Stimulated activated CD4-positive, alpha-beta T cell treated with anti-CD3 and anti-CD28 coated beads, Interleukin-1b, Interleukin-23, amount 100 ng/mL, for 4 hours (primary cell): ENCODE measurements at places on chromosomes 3 and 15.

GRCh38 chr3:187026317-187026670 is 96.0 kb downstream of the ST6GAL1 start:
- no peak for DNase-seq

DNA sequence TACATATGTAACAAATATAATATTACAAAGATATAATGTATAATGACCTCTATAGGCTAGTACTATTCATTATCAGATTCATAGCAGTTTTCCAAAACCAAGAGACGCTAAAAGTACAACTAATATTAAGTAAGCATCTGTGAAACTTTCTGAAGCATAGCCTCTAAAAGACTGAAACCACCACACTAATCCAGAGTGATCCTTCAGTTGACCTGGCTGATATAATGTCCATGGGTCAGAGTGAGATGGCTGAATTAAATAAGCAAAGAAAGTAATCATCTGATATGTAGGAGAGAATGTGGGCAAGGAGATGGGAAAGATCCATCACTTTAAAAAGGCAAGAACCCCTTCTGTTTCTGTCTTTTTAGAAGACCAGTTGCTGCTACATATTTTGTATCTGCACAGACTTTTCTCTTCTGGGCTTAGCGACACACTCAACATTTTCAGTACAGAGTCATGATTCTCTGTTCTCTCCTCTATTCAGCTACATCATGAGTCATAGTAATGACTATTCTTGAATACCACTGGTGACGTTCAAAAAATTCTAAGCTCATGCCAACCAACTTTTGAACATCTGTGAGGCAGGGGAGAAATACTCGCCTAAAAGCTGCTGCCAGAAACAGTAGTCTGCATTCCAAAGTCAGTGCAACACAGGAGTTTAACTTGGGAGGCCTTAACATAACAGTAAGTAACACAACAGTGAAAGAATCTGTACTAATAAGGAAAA is 149.6 kb downstream of the MAGI1 start:
- no peak for DNase-seq

DNA sequence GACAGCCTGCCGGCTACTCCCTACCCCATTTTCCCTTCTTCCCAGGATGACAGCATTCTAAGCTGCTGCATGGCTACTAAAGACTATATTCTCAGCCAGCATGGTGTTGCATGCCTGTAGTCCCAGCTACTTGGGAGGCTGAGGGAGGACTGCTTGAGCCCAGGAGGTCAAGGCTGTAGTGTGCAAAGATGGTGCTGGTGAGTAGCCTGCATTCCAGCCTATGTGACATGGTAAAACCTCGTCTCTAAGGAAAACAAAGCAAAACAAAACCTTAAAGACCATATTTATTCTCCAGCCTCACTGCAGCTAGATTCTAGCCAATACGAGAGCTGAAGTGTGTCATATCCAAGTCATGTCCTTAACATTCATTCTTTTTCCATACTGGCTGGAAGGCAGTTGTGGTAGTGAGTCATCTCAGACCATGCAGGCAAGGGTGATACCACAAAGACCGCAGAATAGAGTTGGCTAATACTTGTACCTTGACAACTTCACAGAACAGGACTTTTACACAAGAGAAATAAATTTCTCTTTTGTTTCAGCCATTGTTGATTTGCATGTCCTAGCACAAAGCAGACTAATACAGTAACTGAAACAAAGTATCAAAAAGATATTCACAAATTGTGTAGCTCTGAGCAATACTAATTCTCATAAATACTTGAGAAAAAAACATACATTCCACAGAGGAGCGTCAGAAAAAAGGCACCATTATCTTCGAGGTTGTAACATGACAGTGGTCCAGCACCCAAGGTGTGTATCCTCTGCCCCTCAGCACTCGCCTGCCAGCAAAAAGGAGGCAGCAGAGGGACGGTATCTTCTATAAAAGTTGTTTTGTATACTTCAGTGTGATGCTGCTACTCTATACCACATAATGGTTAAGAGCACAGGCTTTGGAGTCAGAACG is 14.8 kb downstream of the PBRM1 start:
- no peak for DNase-seq

DNA sequence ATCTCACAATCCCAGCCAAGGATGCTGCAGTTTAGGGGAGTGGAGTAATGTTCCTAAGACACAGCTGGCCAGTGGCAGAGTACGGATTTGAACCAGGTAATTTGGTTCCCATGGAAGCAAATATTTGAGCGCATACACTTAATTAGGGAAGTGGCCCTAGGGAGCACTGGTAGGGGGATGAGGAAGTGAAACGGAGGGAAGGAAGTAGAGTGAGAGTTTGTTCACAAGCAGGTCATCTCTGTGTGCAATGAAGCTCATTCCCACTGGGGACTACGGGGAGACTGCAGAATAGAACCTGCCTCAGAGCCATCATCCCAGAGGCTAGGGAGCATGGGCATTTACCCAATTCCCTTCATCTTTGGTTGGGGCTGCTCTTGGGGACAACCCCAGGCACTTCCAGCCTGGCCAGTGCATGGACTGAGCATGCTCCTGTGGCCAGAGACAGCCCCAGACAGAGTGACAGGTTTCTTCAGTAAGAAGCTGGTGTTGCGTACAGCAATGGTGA is 317.2 kb upstream of the PROK2 start:
- DNase-seq: no peak

DNA sequence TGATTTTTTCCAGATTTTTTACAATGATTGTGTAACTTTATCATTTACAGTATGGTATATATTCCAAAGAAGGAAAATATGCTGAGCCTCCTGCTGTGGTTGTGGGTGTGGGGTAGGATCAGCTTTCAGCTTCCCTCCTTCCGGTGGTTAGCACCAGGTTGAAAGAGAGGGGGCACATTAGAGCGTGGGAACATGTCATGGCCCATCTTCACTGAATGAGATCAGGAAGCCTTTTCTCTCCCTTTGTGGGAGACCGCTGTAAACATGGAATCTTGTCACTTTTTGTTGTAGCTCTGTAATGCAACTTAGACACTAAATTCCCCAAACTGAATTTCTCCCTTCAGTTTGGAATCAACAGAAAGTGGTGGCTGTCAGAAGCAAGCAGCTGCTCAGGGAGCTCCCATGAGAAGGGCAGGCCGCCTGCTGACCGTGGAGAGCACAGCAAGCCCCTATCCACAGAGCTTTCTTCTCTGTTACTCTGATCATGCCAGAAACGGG is 86.7 kb upstream of the LIMD1 start:
- DNase-seq: no peak

- DNase-seq: no peak
Measured at GRCh38 chr15:49315391-49315823, 107.6 kb upstream of the FGF7 start.

DNA sequence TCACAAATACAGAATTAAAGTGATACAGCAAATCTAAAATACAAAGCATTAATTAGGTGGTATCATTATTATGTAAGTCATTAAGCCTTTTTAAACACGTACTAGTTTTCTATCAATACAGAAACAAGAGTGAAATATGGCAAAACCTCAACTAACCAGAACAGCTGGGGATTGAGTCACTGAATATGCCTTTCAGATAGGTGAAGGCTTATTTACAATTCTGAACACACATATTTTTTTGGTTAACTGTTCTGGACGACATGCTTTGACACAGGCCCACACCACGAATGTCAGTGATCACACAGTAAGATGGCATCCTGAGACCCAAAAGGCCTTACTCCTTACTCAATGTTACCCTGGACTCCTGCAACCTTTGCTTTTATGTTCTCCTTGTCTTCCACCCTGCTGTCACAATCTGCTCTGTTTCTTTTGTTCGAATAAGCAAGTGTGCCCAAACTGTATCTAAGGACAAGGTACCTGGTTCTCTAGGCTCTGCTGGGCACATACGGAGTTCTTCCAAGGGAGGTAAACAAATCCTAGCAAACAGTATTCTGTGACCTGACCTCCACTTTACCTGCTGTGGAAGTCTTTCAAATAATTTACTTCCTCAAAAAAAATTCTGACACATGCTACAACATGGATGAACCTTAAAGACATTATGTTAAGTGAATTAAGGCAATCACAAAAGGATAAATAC is 7.0 kb downstream of the SFMBT1 start:
- no peak for DNase-seq

GRCh38 chr3:141413801-141414689 is 45.7 kb downstream of the ZBTB38 start:
- no peak for DNase-seq

GRCh38 chr15:27491666-27492621 is 521.0 kb downstream of the GABRG3 start:
- no peak for DNase-seq

GRCh38 chr15:90336705-90337141 is 15.4 kb upstream of the ZNF774 start:
- DNase-seq: no peak

DNA sequence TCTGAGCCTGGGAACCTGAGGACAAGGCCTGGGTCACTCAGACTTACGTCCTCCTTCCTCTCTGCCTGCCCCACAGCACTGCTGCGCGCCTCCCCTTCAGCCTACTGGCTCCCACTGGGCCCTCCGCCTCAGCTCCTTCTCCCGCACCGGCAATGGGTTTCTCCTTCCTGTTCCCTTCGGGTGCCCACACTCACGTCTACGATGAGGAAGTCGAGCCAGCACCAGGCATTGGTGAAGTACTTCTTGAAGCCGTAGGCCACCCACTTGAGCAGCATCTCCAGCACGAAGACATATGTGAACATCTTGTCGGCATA is 70.0 kb downstream of the EXOG start:
- no peak for DNase-seq

- DNase-seq: no peak
Measured at GRCh38 chr15:50810128-50810527, 44.6 kb upstream of the SPPL2A start.

- no peak for DNase-seq
Measured at GRCh38 chr3:42066516-42067181, 24.5 kb upstream of the TRAK1 start.

DNA sequence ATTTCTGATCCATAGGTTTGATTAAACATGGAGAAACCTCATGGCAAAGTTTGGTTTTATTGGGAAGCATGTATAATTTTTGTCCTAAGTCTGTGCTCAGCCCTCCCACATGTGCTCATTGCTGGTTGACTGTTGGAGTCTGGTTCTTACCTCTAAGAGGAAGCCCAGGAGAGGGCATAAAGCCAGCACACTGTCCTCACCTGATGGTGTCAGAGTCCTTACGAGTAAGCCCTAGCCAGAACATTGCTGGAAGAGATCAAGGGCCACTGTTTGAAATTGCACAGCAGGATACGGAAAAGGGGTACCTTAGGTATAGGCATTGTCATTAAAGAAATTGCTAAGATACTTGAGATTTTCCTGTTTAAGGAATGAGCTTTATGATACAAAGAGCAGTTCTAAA is 21.3 kb downstream of the MLH1 start:
- no peak for DNase-seq
